ENCODE measurements at places on chromosomes 11 and 22.

DNA sequence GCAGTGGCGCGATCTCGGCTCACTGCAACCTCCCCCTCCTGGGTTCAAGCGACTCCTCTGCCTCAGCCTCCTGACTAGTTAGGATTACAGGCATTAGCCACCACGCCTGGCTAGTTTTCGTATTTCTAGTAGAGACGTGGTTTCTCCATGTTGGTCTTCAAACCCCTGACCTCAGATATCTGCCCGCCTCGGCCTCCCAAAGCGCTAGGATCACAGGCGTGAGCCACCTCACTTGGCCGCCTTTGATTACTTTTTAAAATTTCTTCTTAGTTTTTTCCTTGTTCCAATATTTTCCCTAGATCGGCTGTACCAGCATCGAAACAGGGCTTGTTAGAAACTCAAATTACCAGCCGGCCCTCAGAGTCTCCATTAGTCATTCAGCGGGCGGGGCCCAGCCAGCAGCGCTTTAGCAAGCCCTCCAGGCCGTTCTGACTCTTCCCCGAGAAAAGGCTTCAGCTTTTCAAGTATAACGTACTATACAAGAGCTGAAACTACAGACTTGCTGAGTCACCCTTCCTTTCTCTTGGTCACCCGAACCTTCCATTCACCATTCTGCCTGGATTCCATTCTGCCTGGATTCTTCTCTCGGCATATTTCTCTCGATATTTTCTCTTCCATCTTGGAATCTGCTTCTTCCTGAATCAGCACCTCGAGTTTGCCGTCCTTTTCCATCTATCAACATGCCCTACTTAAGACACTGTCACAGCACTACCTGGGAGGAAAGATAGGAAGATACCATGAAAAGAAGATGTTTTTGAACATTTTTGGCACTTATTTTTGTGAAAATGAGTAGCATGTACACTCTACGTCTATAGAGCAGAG is 6.7 kb upstream of the CAPRIN1 start:
- no peak for DNase-seq

DNA sequence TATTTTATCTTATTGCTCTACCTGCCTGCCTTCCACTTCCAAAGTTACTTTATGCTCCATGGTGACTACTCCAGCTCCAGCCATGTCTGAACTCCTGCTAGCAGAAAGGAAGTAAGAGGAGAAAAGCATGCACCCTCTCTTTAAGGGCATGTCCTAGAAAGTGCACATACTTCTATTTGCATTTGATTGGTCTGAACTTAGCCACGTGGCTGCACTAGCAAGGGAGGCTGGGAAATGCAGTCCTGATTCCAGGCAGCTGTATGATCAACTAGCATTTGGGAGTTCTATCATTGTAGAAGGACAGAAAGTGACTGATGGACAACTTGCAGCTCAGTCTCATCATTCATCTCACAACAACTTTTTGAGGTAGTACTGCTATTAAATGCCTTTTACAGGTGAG is 515.7 kb downstream of the BUD13 start:
- DNase-seq: no peak

DNA sequence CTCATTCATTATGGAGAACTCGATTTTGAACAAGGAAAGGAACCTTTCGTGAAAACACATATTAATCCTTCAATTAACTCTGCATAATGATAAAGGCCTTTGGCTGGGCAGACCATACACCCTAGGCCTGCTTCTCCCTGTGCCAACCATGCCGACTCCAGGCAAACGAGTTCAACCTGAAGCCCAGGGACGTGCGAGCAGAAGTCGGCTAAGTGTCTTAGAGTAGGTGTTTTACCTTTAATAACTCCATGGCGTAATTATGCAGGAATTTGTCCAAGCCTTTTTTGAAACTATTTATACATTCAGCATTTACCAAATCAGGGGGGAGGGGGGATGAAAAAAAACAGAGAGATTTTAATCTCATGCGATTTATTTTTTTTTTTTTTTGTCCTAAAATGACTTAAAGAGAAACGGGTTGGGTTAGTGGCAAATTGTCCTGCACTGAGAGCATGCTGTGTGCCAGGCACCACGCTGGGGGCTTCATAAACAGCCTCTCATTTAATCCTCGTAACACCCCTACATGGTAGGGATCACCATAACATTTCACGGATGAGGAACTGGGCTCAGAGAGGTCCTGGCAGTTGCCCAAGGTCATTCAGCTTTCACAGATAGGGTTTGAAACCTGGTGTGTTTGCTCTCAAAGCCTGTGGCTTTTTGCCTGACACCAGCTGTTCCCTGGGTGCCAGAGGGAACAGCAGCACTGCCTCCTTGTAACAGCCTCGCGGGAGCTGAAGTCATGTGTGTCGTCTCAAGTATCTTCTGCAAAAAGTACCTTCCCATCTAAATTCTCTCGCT is 423.9 kb downstream of the MN1 start:
- DNase-seq: no peak

DNA sequence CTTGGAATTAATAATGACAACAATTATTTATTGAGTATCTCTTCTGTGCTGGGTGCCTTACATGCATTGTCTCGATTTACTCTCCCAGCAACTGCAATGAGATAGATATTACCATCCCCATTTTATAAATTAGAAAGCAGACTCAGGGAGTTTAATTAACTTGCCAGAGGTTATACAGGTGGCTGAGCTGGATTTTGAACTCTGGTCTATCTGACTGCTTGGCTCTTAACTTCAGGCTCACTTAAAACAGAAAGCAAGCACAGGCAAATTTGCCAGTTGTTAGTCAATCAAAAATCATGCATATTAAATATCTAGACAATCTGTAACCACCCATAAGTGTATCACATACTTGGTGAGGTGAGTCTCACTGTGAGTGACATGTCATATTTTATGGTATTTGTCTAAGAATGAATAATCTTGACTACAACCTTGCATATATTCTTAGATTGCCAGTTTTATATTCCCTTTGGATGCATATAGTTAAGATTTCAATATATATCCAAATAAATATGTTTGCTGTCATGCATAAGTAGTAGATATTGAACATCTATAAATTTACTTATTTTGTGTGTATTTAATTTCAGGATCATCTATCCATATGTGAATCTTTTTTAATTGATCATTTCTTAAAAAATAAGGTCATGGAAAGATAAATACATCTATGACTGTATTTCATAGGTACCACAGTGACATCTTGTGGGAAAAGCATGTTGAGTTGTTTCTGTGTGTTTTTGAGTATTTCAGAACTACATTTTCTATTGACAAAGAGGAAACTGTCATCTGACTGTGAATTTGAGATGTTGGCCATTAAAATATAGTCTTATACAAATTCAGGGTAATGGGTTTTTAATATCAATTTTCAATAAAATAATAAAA is 112.0 kb upstream of the ARHGAP42 start:
- no peak for DNase-seq

DNA sequence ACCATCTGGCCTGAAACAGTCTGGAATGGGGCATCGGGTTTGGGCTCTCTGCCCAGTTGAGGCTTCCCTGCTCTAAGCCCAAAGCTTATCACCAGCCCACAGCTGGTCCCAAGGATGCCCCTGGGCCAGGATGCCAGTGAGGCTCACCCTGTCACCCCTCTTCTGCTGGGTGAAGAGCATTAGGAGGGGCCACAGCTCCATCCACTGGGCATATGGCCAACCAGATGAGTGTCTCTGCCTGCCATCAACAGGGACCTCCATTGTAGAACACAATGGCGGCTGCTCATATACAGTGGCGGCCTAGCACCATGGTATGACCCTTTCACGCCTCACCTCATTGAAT is 5.6 kb downstream of the CHST1 start:
- DNase-seq: no peak

GRCh38 chr11:44531636-44532035 is 33.8 kb upstream of the CD82 start:
- no peak for DNase-seq

DNA sequence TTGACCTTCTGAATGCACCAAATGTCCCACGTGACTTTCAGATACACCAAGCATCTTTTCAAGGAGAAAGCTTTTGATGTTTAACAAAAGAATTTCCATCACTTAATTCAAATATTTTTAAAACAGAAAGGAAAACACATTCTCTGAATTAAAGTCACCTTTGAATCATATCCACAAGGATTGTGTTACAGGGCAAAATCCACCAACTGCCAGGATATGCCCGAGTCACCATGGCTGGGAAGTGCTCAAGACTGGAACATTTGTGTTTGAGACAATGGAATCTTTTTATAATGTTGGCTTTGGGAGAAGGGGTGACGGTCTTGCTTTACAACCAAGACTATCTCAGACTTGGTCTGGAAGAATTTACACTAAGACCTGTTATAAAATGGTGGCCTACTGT is 40.8 kb downstream of the BID start:
- no peak for DNase-seq

DNA sequence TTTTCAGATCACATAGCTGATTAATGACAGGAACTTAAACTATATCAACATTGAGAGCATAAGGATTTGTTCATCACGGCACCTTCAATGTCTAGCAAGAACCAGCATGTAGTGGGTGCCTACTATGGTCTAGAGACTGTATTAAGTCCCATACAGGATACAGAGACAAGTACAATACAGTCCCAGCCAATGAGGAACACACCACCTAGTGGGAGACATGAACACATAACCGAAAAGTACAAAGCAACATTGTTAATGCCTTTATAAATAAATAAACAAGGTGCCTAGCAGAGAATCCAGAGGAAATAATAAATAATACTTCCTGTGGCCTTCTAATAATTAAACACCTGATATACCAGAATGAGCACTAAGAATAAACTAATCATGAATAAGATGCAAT is 87.7 kb upstream of the OPCML start:
- no peak for DNase-seq

GRCh38 chr22:30386608-30386959 is 627 bp downstream of the RNF215 start:
- DNase-seq: no peak

GRCh38 chr22:42372976-42373375 is 59.2 kb downstream of the NFAM1 start:
- no peak for DNase-seq

DNA sequence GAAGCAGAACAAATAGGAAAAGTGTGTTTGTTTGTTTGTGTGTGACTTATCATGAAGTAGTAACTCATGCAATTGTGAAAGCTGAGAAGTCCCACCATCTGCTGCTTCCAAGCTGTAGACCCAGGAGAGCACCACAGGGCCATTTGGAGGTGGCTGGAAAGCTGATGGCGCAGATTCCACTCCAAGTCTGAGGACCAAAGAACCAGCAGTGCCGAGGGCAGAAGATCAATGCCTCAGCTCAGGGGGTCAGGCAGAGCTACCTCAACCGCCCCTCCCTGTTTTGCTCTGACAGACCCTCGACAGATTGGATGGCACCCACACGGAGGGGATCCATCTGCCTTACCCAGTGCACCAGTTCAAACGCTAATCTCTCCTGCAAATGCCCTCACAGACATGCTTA is 896.2 kb downstream of the BRD1 start:
- no peak for DNase-seq

DNA sequence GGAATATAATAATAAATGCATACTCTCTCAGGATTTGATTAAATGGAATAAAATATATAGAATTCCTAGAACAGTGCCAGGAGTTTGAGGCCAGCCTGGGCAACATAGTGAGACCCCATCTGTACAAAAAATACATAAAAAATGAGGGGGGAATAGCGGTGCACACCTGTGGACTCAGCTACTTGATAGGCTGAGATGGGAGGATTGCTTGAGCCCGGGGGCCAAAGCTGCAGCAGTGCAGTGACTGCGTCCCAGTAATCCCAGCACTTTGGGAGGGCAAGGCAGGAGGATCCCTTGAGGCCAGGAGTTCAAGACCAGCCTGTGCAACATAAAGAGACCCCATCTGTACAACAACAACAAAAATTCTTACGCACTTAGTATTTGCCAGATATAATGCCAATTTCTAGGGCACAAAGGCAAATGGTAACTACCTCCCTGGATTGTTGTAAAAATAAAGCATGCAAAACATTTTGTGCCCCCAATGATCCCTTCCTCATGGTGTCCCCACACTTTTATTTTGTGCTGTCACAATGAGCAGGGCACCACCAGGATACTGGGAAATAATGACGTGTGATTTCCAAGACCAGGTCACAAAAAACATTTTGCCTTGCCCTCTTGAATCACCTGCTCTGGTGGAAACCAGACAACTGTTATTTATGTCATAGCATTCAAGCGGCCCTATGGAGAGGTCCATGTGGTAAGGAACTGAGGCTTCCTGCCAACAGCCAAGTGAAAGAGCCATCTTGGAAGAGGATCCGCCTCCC is 18.3 kb upstream of the ZNF280A start:
- no peak for DNase-seq

DNA sequence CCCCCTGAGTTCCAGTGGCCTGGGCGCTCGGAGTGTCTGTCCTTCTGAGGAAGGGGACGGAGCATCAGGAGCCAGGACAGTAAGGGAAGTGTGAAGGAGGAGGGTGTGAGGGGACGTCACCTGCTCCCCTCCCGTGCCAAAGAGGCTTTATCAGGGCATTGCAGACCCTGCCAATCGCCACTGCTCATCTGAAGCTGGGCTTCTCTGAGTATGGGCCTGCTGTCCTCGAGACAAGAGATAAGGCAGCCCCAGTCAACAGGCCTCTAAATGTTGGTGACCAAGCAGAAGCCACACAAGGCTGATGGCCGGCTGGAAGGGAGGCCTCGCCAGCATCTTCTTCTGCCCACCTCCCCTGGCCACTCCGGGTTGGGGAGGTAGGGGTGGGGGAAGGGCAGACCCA is 29.8 kb downstream of the LIF start:
- DNase-seq: no peak

- no peak for DNase-seq
Observed at GRCh38 chr11:128608746-128609407, 21.5 kb upstream of the ETS1 start.

- no peak for DNase-seq
Observed at GRCh38 chr11:128343135-128343514, 244.2 kb downstream of the ETS1 start.

DNA sequence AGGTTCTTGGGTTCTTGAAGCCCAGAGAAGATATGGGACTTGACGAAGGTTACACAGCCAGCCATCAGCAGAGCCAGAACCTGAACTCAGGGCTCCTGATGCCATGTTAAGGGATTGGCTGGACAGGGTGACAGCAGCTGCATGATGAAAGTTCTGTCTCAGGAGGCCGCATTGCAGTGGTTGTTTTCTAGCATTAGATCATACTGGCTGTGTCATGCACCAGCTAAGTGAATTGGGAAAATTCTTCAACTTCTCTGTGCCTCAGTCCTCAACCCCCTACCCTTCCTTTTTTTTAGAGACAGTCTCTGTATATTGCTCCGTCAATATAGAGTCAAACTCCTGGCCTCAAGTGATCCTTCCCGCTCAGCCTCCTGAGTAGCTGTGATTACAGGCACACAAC is 5.4 kb upstream of the LTBP3 start:
- DNase-seq: no peak

GRCh38 chr22:30209642-30210041 is 36.9 kb downstream of the LIF start:
- no peak for DNase-seq

All from stimulated activated CD8-positive, alpha-beta memory T cell treated with anti-CD3 and anti-CD28 coated beads, Interleukin-15, amount 100 ng/mL, for 24 hours (primary cell).